ENCODE measurements at places on chromosomes 7 and 10. TPM values are rescaled to one million over a fixed set of nuclear protein-coding genes. Genes with fewer than 3 reads are reported as not detected.
A peak's percentile ranks its signal among the peaks of the same experiment; 100 is the strongest.

GRCh38 chr10:48384699-48384982 is 78.2 kb downstream of the MAPK8 start:
- DNase-seq: peak; percentile 51

DNA sequence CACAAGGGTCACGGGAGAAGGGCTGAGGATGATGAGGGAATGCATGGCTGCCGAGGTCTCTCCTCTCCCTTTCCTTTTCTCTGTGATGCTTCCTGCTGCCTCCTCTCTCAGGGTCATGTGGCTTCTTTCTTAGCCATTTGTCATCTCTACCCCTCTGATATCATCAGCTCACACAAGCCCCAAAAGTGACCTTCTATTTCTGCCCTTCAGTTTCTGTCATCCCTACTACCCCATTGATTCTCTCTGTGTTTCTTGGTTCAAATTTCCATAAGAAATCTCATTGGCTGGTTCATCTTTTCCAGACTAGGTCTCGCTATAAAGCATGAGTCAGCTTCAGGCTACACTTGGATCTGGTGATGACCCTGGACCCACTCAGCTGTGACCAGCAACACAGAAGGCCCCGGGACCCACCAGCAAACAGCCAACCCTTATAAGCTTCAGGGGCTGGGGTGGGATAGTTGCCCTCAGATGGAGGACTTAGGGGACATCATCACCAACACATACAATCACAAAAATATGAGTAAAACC is 284.3 kb downstream of the SKAP2 start:
- no peak for DNase-seq

GRCh38 chr7:66500087-66500486 is 128.6 kb upstream of the KCTD7 start:
- DNase-seq: no peak

Gene CABCOCO1
- total RNA-seq: 0.58 TPM

Gene CELF2
- total RNA-seq: 0.51 TPM
